ENCODE measurements at places on chromosomes 16 and 17.

DNA sequence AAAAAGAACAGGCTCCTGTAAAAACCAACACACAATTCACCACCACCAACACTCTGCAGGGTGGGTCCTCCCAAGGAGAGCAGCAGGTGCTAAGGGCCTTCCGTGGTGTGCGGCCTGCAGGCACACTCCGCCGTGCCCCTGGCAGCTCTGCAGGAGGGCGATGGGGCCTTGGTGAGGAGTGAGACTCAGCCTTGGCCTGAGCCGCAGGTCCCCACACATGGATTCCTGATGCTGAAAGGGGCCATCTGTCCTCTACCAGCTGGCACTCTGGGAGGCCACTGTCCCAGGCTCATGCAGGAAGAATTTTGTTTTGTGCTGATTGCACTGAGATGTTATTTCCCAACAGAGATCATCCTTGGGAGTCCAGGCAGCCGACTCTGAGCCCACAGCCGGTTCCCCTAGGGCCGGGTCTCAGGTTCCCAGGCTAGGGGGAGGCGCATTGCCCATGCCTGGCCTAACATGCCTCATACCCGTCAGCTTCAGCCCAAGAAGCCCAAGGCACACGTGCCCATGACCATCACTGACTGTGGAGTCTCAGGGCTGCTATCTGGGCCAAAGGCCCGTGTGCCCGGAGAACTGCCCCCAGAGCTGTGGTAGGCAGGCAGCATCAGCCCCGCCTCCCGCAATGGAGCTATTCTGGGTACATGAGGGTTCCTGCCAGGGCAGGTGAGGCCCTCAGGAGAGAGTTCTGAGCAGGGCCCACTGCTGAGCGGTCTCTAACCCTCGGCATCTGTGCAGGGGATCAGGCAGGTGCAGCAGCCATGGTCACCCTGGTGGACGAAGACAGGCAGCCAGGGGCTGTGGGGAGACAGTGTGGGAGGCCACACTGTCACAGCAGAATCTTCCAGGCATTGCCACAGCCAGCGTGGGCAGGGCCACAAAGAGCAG, 97.9 kb upstream of the ZNF469 start:
- no peak for DNase-seq

GRCh38 chr16:4570688-4571321, 14.7 kb downstream of the C16orf96 start:
- DNase-seq = no peak

GRCh38 chr16:24170407-24170806, 85.7 kb upstream of the CACNG3 start:
- no peak for DNase-seq

- DNase-seq = no peak
These were observed 48.5 kb downstream of the WWOX start for GRCh38 chr16:78147911-78148401.

- DNase-seq = no peak
These were observed 384.3 kb downstream of the CDH13 start for GRCh38 chr16:83010776-83011720.

GRCh38 chr16:4769306-4769638, 2.3 kb upstream of the ZNF500 start:
- no peak for DNase-seq

- DNase-seq = no peak
These were observed 259.8 kb downstream of the CPPED1 start for GRCh38 chr16:12543700-12544476.

- DNase-seq = no peak
These were observed 7.1 kb downstream of the TFAP4 start for GRCh38 chr16:4265676-4266075.

- no peak for DNase-seq
These were observed 60.1 kb upstream of the MED9 start for GRCh38 chr17:17416400-17417360.

DNA sequence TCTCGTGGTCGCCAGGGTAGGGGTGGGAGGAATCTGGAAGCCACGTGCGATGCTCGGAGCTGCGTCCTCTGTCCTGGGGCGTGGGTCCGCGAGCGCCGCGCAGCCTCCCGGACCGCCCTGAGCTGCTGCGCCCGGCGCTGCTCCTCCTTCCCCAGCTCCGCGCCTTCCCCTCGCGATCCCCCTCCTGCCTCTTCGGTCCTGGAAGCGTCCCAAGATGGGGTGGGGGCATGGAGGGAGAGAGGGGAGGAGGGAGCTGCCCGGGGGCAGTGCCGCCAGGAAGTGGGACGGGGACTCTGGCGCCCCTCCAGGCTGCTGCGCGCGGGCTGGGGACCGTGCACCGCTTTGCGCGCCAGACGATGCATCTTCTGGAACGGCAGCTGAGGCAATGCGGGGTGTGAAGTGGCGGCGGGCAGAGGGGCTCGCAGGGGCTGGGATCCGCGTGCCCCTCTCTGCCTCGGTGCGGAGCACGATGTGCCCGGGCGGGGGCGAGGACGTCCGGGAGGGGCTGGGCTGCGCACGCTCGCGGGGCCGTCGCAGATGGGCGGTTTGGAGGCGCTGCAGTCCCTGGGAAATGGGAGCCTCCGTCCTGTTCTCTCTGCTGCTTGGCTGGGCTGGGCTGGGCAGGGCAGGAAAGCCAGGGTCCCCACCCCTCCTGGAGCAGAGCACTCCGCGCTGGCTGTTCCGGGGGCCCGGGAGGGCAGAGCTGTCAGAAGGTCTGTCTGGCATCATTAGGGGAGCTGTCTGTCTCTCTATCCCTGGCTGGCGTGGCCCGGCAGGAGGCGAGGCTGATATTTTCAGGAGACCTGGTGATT, 388.0 kb downstream of the SEC14L1 start:
- DNase-seq = no peak

- no peak for DNase-seq
These were observed 16.6 kb downstream of the DPEP1 start for GRCh38 chr16:89629827-89630610.

DNA sequence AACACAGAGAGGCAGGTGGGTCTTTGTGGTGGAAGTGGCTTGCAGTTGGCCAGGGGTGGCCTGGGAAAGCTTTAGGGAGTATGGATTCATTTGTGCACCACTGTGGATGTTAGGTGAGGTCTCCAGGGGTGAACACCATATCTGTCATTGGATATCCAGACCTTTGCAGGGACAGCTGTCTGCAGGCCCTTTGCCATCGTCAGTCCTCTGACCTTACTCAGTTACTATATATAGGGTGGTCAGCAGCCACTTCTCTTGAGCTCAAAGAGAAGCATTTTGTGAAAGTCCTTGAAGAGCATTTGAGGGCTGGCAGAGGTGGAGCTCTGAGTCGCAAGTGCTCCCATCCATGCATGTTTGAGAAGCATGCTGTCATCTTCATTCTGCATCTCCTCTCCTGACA, 40.4 kb downstream of the TMEM11 start:
- DNase-seq = no peak
